Activated naive CD8-positive, alpha-beta T cell treated with anti-CD3 and anti-CD28 coated beads for 36 hours (primary cell): ENCODE measurements at places on chromosomes 1 and 21. TPM values are rescaled to one million over a fixed set of nuclear protein-coding genes. Genes with fewer than 3 reads are reported as not detected.

DNA sequence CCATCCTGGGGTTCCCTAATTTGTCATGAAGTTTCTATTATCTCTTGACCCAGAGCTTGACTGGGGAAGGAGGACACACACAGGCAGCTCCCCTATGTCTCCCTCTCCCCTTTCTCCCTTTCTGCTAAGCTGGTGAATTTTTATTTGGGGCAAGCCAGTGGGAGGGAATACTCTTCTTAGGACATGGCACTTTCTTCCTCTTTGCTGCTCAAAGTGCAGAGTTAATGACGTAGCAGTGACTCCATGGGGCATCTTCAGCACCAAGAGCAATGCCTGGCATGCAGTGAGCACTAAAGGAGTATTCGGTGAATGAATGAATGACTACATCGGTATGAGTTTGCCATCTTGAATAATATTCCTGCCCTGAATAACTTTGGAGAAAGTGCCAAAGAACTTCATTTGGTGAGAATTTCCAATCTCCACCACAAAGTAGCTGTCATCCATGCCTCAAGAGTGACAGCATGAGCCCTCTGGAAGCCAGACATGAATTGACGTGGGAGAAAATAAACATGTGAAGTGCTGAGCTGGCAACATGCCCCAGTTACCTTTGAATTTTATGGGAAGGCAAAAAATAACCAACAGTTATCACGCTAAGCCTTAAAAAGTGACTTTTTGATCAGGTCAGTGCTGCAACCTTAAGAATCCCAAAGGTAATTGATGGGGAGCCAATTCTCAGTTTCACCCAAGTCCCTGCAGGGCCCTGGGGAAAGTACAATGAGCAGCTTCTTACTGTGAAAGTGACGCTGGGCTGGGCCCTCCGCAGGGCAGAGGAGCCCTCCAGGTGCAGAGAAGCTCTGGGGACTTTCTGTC is 22.1 kb upstream of the ATF3 start:
- no peak for DNase-seq

PYHIN1 gene
- total RNA-seq, result 1.4 TPM

DNA sequence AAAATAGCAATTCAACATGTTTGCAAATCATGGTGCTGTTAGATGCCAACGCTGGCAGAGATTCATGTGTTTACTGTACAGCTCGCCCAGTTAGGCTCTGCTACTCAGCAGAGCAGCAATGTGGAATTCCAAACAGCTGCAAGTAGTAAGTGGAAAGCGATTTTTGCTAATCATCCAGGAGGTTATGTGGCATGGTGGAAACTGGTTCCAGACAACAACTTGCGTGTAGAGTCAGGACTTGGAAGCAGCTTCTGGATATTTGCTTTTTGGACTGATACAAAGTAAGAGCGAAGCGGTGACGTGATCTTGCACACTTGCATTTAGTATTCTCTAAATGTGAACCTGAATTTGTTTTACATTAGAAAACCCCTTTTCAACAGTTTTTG is 27.1 kb upstream of the HHAT start:
- DNase-seq, result no peak

DNA sequence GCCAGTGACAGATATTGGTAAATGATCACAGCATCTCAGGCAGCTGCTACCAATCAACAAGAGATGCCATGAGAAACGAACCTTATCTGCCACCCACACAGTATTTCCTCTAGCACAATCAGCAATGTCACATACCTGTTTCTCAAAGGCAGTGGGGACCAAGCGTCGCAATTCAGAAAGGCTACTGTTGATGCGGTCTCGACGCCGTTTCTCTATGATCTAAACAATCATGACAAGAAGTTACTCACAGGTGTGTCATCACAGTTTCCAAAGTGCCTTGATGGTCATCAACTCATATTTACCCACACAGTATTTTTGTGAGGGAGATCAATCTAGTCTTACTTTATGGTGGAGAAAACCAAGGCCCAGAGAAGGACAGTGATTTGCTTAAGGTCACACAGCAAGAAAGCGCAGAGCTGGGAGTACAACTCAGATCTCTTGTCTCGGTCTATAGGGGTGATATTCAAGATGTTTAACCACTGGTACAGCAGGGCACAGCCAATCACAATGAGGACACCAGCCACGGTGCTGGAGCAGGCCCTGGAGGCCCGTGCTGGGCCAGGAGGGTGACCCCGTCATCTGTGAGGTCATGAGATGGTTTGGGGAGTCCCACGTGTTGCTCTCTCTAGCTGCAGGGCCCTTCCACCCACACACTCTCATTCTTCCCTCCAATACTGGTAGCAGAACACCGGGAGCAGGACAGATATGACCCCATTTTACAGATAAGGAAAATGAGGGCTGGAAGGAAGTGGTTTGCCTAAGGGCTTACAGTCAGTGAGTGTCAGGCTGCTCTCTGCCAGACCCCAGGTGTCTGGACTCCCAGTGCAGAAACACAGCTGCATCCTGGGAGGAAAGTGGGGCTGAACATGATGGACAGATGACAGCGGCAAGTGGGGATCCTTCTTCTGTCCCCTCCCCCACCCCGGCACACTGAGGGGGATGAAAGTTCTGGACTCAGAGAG is 7.8 kb downstream of the HEYL start:
- no peak for DNase-seq

- no peak for DNase-seq
Observed at GRCh38 chr1:221718381-221719277, 23.3 kb downstream of the DUSP10 start.

LAMB3 gene
- 0.88 TPM for total RNA-seq

- peak; percentile 72 for DNase-seq
Observed at GRCh38 chr1:110554871-110555801, 36.2 kb upstream of the KCNA10 start.

DNA sequence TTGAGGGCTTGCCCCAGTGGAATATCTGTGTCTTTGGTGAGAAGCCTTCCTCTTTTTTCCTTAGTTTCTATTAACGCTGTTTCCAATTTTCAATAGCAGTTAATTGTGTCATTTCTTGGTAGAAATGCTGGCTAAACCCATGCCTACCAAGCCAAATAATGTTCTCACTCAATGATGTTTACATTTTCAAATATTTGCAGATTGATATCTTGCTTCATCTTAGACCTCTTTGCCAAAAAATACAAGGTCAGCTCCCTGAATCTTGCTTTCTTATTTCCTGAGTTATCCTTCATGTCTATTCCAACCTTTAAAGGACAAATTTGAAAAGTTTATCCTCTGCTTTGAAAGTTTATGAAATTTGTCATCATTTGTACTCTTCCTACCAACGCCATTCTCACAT is 5.1 kb downstream of the KCNJ15 start:
- no peak for DNase-seq

NUDT4B gene
- total RNA-seq, result 0.56 TPM

DNA sequence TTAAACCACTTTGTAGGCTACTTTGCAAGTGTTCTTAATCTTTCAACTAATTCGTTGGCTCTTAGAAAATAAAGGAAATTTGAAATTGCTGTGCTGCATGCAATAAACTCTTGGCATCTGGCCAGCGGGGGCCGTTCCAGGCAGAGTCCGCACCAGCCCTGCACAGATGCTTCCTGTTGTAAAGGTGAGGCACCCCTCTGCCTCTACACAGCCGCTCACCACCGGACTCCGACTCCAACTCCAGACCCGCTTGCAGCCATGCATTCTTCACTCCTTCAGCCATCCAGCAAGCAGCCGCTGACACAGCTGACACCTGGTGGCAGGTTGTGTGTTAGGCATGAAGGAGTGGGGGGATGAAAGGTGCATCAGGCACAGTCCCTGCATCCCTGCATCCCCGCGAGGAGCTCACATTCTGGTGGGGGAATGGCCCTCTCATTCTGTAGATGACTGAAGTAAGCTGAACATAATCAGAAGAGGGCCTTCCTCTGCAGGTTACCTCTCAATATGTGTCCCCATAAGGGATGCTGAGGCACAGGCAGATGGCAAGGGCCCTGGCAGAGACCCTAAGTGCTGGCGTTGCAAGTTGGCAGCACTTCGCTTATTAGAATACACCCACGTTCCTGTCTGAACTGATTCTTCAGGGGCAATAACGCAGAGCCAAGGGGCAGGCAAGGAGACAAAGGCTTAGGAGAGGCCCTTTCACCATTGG is 56.8 kb downstream of the GLIS1 start:
- peak; percentile 40 for DNase-seq

DNA sequence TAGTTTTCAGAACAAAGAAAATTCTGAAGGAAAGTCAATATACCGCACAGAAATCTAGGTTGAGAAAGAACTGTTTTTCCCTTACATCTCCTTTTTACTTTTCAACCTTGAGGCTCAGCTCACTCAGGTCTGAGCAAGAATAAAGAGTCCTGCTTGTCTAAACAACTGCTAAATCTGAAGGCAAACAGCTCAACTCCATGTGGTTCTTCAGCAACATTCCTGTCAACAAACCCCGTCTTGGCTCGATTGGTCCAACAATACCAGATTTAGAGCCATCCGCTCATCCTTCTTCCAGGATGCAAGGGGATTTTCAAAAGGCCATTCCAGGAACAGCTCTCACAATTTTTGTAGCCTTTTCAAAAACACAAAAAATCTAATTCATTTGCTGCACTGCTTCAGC is 119.8 kb downstream of the HLCS start:
- DNase-seq, result no peak

- no peak for DNase-seq
Observed at GRCh38 chr1:66386712-66387111, 147.2 kb upstream of the SGIP1 start.

DNA sequence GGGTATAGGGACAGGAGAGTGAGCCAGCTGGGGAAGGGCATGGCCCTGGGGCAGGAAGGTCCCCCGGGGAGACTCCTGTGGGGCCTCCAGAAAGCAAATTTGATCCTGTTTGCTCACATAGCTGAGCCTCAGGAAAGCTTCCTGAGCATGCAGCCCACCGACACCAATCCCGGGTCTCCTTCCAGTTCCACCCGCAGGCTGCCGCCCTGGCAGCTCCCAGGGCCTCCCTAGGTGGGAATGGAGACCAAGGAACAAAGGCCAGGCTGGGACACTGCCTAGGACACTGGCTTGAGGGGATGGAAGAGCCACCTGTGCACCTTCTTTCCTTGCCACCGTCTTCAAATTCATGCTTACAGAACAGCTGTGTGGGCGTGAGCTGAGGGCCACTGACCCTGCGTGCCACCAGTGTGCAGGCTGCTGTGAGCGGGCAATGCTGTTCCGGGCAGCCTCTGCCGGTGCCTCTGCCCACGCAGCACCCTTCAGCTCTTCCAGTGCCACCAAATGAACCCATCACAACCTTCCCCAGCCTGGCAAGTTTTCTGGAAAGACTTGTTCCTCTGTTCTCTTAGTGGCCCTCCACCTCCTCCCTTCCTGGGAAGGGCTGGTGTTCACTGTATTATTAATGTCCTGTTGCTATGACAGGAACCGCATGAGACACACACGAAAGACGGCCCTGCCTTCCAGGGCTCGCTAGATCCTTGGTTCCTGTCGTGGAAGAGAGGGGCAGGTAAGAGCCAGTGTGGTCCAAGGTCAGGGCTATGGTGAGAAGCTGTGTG is 53.6 kb downstream of the ACBD3 start:
- no peak for DNase-seq

DNA sequence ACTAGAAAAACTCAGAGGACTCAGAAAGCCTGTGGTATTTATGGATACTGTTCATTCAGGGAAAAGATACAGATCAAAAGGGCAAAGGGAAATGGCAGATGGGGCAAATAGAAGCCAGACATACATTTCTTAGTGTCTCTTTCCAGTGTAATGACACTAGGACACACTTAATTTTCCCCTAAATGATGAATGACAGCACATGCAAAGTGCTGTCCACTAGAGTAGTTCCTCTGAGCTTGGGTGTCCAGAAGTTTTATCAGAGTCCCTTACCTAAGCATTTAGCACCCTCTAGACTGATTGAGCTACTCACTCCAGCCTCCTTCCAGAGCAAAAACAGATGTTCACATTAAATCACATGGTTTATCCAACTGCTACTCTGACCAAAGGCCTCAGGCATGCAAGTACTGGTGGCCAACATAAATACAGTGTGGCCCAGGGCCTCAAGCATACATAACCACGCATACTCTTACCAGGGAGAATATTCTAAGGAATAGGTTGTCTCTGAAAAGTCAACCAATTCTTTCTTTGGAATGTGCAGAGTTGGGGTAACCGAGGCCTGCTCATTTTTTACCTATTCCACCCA is 166.9 kb downstream of the NCAM2 start:
- no peak for DNase-seq

NHLH1 gene
- 0.34 TPM for total RNA-seq

DEPDC1 gene
- 13.3 TPM for total RNA-seq

DNA sequence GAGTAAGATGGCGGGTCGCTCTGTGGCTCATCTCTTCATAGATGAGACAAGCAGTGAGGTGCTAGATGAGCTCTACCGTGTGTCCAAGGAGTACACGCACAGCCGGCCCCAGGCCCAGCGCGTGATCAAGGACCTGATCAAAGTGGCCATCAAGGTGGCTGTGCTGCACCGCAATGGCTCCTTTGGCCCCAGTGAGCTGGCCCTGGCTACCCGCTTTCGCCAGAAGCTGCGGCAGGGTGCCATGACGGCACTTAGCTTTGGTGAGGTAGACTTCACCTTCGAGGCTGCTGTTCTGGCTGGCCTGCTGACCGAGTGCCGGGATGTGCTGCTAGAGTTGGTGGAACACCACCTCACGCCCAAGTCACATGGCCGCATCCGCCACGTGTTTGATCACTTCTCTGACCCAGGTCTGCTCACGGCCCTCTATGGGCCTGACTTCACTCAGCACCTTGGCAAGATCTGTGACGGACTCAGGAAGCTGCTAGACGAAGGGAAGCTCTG is 2.4 kb downstream of the TNFAIP8L2 start:
- DNase-seq, result peak; percentile 28

- no peak for DNase-seq
Observed at GRCh38 chr1:182674346-182675246, 9.8 kb downstream of the RGS8 start.

MASP2 gene
- total RNA-seq, result not detected

- DNase-seq, result no peak
Observed at GRCh38 chr1:30601316-30602085, 121.9 kb downstream of the MATN1 start.

DNA sequence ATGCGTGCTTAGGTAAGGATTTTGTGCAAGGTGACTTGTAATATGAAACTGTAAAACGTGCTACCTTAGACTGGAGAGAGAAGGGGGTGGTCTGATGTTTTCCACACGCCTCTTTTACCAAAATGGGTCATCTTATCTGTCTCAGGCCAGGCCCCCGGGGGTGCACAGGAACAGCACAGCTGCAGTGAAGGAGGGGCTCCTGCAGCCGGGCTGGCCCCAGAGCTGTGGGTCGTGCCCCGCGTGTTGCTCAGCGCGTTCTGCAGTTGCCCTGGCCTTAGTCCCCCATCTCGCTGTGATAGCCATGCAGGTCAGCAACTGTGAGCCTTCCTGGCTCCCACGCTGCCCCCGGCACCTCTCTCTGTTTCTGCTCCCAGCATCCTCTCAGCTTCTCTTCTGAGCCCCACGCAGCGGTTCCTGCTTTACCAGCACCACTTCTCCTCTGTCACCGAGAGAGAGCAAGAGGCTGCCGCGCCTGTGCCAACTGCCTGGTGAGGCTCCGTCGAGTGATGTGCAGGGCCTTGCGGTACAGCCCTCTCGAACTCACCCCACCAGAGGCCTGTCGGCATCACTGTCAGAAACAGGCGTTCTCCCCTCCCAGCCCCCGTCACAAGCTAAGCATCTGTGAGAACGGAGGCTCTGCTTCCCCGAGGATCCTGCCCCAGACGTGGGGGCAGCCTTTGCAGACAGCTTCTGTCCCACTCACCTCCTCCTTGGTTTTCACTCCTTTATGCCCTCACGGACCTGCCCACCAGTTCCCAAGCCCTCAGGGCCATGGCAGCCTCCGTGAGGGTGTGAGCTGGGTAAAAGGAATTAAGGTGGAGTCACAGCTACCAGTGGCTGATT is 73.3 kb downstream of the ADARB1 start:
- DNase-seq, result no peak

- no peak for DNase-seq
Observed at GRCh38 chr1:236381565-236382158, 12.4 kb upstream of the EDARADD start.

FAM72A gene
- 29.9 TPM for total RNA-seq

IL12RB2 gene
- 39.8 TPM for total RNA-seq
